H9 (cell line): ENCODE measurements at places on chromosomes 16 and 17. TPM values are rescaled to one million over a fixed set of nuclear protein-coding genes. Genes with fewer than 3 reads are reported as not detected.

GRCh38 chr17:19270704-19271611 is 33.8 kb downstream of the EPN2 start:
- H3K36me3 ChIP-seq, result peaks cover 5% of the 10 kb centered on the region; the same call in 2 of the 3 replicates
- H3K4me1 ChIP-seq, result no peaks in the 10 kb centered on the region
- H3K27me3 ChIP-seq, result no peaks in the 10 kb centered on the region

Gene SALL1
- total RNA-seq, result 87.6 and 101 TPM in 2 replicates

DNA sequence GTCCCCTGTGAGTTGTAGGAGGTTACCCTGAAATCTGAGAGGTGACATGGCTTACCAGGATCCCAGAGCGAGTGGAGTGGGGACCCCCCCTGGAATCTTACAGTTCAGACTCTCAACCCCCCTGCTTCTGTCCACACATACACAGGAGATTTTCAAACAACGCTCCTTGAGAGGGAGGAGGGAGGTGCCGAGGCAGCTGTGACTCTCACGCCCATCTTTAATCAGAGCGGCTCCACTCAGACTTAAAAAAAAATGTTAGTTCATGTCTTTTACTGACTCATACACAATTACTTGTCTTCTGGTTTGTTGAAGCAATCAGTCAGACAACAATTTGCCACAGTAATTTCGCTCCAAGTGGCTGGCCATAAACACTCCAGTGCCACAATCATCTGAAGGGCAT is 15.4 kb upstream of the TMEM220 start:
- no peak overlapping the region for H3K27ac ChIP-seq
- no peak overlapping the region for H3K4me3 ChIP-seq
- no peak for DNase-seq
- H3K27me3 ChIP-seq, result no peaks in the 10 kb centered on the region

DNA sequence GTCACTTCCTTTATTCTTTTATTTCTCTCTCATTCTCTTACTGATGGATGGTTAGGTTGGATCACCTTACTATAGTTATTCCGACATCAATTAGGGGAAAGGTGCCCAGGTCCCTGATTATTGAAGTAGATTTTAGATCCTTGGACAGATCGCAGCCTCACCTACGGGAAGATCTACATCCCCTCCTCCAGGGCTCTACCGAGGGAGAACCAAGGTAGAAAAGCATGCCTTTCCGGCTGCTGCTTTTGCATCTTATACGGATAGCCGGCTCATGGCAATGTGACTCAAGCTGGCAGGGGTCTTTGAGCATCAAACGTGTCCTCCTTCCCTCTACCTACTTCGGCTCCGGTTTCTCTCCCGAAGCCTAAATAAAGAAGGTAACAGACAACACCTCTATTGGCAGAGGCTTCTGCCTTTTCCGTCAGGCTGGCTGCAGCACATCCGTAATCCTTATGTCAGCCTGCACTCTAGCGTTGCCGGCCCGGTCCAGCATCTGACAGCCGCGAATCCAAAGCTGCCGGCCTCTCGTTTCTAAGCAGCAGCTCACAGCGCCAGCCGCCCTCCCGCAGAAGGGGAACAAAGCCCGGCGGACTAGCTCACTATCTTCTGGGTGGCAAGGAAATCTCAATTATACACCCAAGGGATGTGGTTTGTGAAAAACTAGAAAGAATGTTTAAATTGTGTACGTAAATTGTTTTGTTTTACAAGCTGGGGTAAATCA is 46.9 kb downstream of the IRX6 start:
- no peak overlapping the region for H3K27ac ChIP-seq
- DNase-seq, result peak; percentile 78
- no peaks in the 10 kb centered on the region; the same call in 1 of the 2 replicates for H3K27me3 ChIP-seq
- H3K4me1 ChIP-seq, result no peaks in the 10 kb centered on the region
- H3K4me3 ChIP-seq, result no peak overlapping the region

Gene RNF157
- 7.7 and 9.9 TPM in 2 replicates for total RNA-seq

DNA sequence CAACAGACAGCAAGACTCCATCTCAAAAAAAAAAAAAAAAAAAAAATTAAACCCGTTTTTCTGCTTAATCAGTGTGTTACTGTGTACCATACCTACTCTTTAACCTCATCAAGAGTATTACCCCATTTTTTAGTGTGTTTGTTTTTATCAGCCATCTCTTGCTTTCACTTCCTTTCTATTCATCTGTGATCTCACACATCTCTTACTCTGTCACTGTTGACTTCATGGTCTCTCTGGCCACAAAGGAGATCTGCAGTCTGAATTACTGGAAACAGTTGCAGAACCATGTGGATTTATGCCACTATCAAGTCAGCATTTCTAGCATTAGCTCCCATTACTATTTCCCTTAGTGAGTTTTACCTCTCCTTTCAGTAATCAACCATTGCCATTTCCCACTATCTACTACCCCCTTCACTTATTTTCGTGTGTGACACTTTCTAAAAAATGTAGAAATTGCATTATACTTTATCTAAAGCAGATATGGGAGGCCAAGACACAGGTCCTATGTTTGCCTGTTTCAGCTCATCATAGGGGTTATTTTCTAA is 20.1 kb downstream of the NDEL1 start:
- no peak overlapping the region for H3K27ac ChIP-seq
- no peak for DNase-seq
- peaks cover 48% of the 10 kb centered on the region for H3K36me3 ChIP-seq
- H3K27me3 ChIP-seq, result no peaks in the 10 kb centered on the region

- H3K4me1 ChIP-seq, result peaks cover 5% of the 10 kb centered on the region; the same call in 1 of the 2 replicates
- no peak overlapping the region for H3K27ac ChIP-seq
- H3K36me3 ChIP-seq, result no peaks in the 10 kb centered on the region; the same call in 1 of the 3 replicates
- H3K27me3 ChIP-seq, result no peaks in the 10 kb centered on the region; the same call in 1 of the 2 replicates
- peak; percentile 66 for DNase-seq
- H3K4me3 ChIP-seq, result no peak overlapping the region
Measured at GRCh38 chr17:1112875-1113274, 66.9 kb downstream of the ABR start.

GRCh38 chr17:66673668-66674276 is 161.1 kb upstream of the CACNG5 start:
- H3K36me3 ChIP-seq, result peaks cover 2% of the 10 kb centered on the region; the same call in 2 of the 3 replicates
- H3K4me3 ChIP-seq, result no peak overlapping the region
- peak; percentile 66 for DNase-seq
- H3K4me1 ChIP-seq, result no peaks in the 10 kb centered on the region

DNA sequence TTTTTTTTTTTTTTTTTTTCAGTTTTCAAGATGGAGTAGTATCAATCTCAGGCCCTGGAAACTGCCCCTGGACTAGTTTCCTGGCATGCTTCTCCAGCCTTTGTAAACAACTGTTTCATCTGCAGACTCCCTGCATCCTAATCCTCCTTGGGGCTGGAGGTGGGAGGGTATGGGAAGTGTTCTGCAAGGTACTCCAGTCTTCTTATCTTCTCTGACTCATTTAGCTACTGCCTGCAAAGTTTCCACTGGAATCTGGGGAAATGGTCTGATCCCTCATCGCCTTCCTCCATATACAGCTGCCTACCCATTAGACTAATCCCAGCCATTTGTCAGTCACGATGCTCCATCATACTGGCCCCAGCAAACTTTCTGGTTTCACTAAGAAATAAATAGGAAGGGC is 21.5 kb downstream of the COPZ2 start:
- no peak overlapping the region for H3K27ac ChIP-seq
- no peaks in the 10 kb centered on the region; the same call in 1 of the 2 replicates for H3K27me3 ChIP-seq
- no peak for DNase-seq
- H3K4me1 ChIP-seq, result no peaks in the 10 kb centered on the region
- no peaks in the 10 kb centered on the region for H3K36me3 ChIP-seq

DNA sequence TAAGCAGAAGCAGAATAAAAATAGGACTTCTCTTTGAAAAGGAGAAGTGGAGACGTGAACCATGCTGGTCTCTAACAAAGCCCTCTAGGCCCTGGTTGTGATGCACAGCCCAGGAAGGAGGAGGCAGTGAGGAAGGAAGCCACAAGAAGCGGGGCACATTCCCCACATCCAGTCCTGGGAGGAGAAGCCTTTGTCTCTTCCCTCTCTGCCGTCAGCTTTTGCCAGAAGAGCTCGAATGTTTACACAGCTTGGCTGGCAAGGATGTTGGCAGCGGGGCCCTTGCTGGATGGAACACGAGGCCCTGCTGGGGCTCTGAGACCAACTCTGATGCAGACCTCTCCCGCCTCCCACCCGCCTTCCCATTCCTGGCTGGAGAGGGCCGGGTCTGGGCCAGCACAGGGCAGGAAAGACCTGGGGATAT is 91.3 kb downstream of the MAF start:
- no peak for DNase-seq
- no peak overlapping the region for H3K4me3 ChIP-seq
- H3K27me3 ChIP-seq, result no peaks in the 10 kb centered on the region
- no peaks in the 10 kb centered on the region for H3K36me3 ChIP-seq
- no peak overlapping the region for H3K27ac ChIP-seq

- peaks cover 1% of the 10 kb centered on the region; the same call in 2 of the 3 replicates for H3K36me3 ChIP-seq
- peak; percentile 85 for DNase-seq
- H3K4me3 ChIP-seq, result no peak overlapping the region
- H3K27me3 ChIP-seq, result no peaks in the 10 kb centered on the region
- no peak overlapping the region for H3K27ac ChIP-seq
Measured at GRCh38 chr17:80649672-80650330, 105.2 kb downstream of the RPTOR start.

- H3K27me3 ChIP-seq, result no peaks in the 10 kb centered on the region
- no peaks in the 10 kb centered on the region for H3K36me3 ChIP-seq
- DNase-seq, result peak; percentile 83
- peak within 1 kb of the TSS; percentile 91 for H3K4me3 ChIP-seq
- H3K27ac ChIP-seq, result no peak within 1 kb of the TSS
- H3K4me1 ChIP-seq, result no peaks in the 10 kb centered on the region
Measured at GRCh38 chr16:569445-570254, at the start of gene PIGQ. Gene PIGQ, plus strand, starts transcription at chr16:569968. Its CDS starts 4,107 bp downstream, at chr16:574075.

- H3K36me3 ChIP-seq, result no peaks in the 10 kb centered on the region
- peak; percentile 54 for DNase-seq
- H3K27ac ChIP-seq, result no peak overlapping the region
- peak overlapping the region; percentile 72 for H3K4me3 ChIP-seq
- no peaks in the 10 kb centered on the region; the same call in 1 of the 2 replicates for H3K4me1 ChIP-seq
- H3K27me3 ChIP-seq, result peaks cover 10% of the 10 kb centered on the region; the same call in 1 of the 2 replicates
Measured at GRCh38 chr16:7303052-7303610, 29.5 kb upstream of the RBFOX1 start.

Gene FNDC8
- not detected in 2 replicates for total RNA-seq

- H3K27me3 ChIP-seq, result no peaks in the 10 kb centered on the region
- H3K4me3 ChIP-seq, result no peak overlapping the region
- no peak for DNase-seq
- H3K36me3 ChIP-seq, result peaks cover 20% of the 10 kb centered on the region; the same call in 2 of the 3 replicates
- no peak overlapping the region for H3K27ac ChIP-seq
Measured at GRCh38 chr17:77210331-77210730, 69.6 kb downstream of the SEC14L1 start.
